ENCODE measurements at places on chromosomes 1 and 21. TPM values are rescaled to one million over a fixed set of nuclear protein-coding genes. Genes with fewer than 3 reads are reported as not detected.

The AMY2B gene
- 27.0 TPM for total RNA-seq

The PMVK gene
- total RNA-seq = 6.7 TPM

The TMEM79 gene
- 1.5 TPM for total RNA-seq

The ESRRG gene
- total RNA-seq = not detected

The CFHR1 gene
- total RNA-seq = not detected

The YIPF1 gene
- 5.4 TPM for total RNA-seq

The SLC30A2 gene
- total RNA-seq = not detected

The KRTAP27-1 gene
- total RNA-seq = not detected

The SDC3 gene
- total RNA-seq = not detected

The F5 gene
- total RNA-seq = 0.30 TPM

The CD1C gene
- total RNA-seq = not detected

The A3GALT2 gene
- total RNA-seq = not detected

The ST6GALNAC5 gene
- not detected for total RNA-seq

The PNRC2 gene
- total RNA-seq = 187 TPM

The RNU11 gene
- not detected for total RNA-seq

The FAAP20 gene
- 53.6 TPM for total RNA-seq

The RSRP1 gene
- total RNA-seq = 482 TPM

The FCRLA gene
- total RNA-seq = not detected

The NOTCH2 gene
- total RNA-seq = 28.8 TPM

The SLC45A1 gene
- 0.75 TPM for total RNA-seq

The CDCA8 gene
- total RNA-seq = 0.62 TPM

The FAM72A gene
- not detected for total RNA-seq

The KRTAP21-1 gene
- total RNA-seq = not detected

The FAM43B gene
- total RNA-seq = not detected

The IL12RB2 gene
- 1.5 TPM for total RNA-seq

The CRABP2 gene
- 5.4 TPM for total RNA-seq

The ECM1 gene
- not detected for total RNA-seq

The SRP9 gene
- 55.2 TPM for total RNA-seq

The S100A10 gene
- 138 TPM for total RNA-seq

The OLFML2B gene
- total RNA-seq = not detected

The DNAH14 gene
- total RNA-seq = not detected

The STUM gene
- total RNA-seq = not detected

The ATP1A2 gene
- total RNA-seq = not detected

The POTED gene
- total RNA-seq = not detected

The AP4B1 gene
- 63.7 TPM for total RNA-seq

The AADACL4 gene
- total RNA-seq = not detected

The ETV3L gene
- not detected for total RNA-seq

The LBR gene
- total RNA-seq = 105 TPM

The VAMP3 gene
- total RNA-seq = 88.1 TPM

Measured in CD8-positive, alpha-beta T cell (primary cell).